ENCODE measurements at places on chromosomes 7 and 10.

DNA sequence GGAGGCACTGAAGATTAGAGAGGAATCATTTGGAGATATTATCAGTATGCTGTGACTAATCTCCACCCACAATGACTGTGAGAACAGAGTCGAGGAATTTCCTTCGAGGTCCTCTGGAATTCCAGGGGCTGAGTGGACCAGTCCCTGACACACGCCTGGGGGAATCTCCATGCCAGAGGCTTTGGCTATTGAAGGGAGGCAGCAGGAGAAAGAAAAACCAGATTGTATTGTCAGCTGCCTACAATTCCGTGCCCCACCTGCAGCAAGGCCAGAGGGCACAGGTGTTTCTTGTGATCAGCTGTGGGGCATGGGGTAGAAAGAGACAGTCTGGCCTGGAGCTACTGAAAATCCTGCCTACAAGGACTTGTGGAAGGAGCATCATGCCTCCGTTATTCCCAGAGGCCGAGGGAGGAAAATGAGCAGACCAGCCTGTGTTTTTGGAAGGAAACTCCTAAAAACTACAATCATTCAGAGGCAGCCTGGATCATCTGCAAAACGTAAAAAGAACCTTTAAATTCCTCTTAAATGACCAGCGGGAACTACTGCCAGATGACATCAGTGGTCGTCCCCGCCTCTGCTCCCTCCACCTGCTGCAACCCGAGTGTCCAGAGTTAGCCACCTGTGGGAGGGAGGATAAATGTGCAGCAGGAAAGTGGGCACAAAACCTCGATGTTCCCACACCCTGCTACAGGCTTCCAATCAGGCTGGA is 25.4 kb upstream of the ANK3 start:
- DNase-seq, result no peak

DNA sequence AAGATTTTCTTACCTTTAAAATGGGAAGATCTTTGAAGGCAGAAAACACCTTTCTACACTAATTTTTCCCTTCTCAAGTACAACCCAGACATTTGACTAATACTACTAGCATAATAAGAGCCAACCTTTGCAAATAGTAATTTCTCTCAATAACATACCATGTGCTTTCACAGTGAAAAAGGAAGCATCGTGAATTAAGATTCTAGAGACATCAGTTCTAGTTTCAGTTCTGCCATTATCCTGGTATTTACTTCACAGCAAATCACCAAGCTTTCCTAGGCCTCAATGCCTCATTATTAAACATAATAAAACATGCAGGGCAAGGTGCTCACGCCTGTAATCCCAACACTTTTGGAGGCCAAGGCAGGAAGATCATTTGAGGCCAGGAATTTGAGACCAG is 24.9 kb downstream of the GSAP start:
- no peak for DNase-seq

DNA sequence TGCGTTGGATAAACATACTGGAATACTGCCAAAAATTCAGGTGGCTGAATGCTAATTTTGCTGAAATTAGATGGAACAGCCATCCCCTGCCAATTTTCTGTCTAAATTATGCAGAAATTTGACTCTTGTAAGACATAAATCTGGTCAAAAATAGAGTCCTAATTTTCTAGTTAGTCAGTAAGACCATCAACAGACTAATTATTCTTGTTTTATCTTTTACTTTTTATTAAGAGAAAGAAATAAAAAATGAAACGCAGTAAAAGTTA is 110.3 kb upstream of the GATA3 start:
- no peak for DNase-seq

DNA sequence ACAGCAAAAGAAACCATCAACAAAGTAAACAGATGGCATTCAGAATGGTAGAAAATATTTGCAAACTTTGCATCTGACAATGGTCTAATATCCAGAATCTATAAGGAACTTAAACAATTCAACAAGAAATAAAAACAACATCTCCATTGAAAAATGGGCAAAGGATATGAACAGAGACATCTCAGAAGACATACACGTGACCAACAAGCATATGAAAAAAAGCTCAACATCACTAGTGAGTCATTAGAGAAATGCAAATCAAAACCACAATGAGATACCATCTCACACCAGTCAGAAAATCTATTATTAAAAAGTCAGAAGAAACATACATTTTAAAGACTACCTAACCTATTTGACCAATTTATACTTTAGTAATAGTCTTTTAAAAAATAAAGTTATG is 571.3 kb upstream of the NRG3 start:
- DNase-seq, result no peak

DNA sequence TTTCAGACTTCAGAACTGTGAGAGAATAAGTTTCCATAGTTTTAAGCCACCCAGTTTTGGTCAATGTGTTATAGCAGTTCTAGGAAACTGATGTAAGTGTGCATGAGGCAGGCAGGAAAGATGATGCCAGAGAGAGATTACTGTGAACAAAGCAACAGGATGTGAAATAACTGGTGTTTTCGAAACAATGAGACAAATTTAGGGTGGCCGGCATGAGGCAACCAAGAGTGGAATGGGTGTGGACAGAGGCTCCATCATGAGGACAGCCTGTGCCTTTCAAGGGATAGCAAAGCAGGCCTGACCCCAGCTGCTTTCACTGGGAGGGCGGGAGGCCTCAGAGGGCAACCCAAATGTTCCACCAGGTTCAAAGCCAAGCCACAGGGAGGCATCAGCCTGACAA is 67.3 kb upstream of the UCN3 start:
- peak; percentile 24 for DNase-seq

DNA sequence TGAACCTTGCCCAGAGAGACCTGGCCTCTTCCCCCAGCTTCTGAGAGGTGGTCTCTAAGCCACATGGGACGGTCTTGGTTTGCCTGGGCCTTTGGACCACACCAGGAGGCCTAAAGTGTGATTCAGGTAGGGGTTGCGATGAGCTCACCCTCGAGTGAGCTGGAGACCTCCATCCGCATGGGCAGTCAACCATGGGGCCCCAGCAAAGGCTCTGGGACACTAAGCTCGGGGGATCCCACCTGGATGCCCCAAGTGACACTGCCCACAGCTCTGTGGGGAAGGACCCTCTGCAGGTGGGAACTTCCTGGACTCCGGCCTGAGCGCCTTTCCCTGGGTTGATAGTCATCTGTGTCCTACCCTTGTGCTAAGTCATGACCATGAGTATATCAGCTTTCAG is 57.1 kb upstream of the FAM20C start:
- DNase-seq, result no peak

GRCh38 chr7:77383333-77383740 is 32.8 kb downstream of the GSAP start:
- DNase-seq, result no peak

GRCh38 chr7:143372070-143372469 is 9.1 kb upstream of the ZYX start:
- DNase-seq, result peak; percentile 65

GRCh38 chr10:127278001-127278400 is 81.6 kb upstream of the INSYN2A start:
- no peak for DNase-seq

- peak; percentile 45 for DNase-seq
Observed at GRCh38 chr10:103605359-103606096, 112.0 kb downstream of the NEURL1 start.

GRCh38 chr10:61642150-61642571 is 20.6 kb upstream of the CABCOCO1 start:
- no peak for DNase-seq

DNA sequence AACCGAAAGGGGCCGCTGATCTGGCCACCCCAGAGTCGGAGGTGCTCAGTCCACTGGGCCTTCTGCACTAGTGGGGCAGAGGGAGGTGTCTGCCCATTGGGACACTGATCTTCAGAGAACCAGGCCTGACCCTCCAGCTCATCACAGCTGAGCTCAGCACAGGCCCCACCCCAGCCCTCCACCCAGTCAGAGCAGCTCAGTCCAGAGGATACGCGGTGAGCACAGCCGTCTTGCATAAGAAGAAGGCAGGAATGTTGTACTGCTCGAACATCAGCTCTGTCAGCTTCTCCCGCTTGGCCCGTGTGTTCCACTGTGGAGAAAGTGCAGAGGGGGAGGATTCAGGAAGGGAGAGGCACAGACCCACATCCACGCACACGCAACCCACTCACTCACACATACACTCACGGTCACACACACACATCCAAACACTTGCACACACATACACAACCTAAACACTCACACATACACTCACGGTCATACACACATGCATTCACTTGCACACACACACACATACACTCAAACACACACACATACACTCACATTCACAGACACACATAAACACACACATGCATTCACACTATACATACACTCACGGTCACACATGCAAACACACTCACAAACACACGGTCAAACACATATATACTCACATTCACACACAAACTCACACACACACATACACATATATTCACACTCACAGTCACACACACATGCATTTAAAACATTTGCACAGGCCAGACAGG is 6.3 kb downstream of the ACTL6B start:
- DNase-seq, result no peak

DNA sequence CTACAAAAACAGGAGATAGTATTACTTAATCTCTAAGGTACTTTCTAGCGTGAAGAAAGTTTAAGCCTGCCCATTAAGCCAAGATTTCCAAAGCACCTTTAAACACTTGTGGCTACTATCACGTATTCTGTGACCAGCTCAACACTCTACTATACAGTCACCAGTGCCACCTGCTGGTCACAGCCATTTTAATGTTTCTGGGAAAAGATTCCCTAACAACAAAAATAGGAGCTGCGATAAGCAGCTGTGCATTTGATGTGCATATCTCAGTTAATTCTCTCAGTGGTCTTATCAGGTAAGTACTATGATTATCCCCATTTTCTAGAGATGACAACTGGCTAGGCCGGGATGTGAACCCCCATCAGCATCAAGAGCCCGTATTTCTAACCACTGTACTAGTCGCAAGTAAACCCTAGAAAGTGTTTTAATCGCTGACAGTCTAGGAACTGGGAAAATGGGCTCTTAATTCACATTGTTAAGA is 860 bp downstream of the SEC31B start:
- peak; percentile 48 for DNase-seq

GRCh38 chr10:63630931-63631680 is 109.9 kb downstream of the REEP3 start:
- DNase-seq, result no peak

Measured in CD4-positive, alpha-beta memory T cell (primary cell).